Pancreas (tissue), 10 donors: ENCODE measurements at places on chromosomes 1 and 21. TPM values are rescaled to one million over a fixed set of nuclear protein-coding genes. Genes with fewer than 3 reads are reported as not detected.

The DYRK3 gene
- 3.5 TPM for total RNA-seq

The EXTL1 gene
- total RNA-seq: 0.22 TPM

The SPRR4 gene
- total RNA-seq: not detected

The C1orf210 gene
- total RNA-seq: 12.7 TPM

The BACE2 gene
- total RNA-seq: 60.2 TPM
